ENCODE measurements at places on chromosomes 1 and 21.

DNA sequence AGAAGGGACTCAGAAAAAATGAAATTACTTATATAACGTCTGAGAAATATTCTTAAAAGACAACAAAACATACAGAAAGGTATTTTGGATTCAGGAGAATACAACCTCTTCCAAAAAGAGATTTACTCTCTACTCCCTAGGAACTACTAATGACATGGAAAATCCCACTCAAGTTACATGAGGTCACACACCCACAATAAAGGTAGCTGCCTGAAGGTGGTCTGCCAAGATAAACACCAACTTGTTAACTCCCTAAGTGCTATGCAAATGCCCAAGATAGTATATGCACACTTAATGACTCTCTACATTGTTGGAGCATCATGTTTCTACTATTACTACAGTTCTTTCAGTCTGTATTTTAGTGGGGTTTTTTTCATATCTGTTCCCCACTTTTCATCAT, 26.5 kb downstream of the RERE start:
- DNase-seq = no peak

DNA sequence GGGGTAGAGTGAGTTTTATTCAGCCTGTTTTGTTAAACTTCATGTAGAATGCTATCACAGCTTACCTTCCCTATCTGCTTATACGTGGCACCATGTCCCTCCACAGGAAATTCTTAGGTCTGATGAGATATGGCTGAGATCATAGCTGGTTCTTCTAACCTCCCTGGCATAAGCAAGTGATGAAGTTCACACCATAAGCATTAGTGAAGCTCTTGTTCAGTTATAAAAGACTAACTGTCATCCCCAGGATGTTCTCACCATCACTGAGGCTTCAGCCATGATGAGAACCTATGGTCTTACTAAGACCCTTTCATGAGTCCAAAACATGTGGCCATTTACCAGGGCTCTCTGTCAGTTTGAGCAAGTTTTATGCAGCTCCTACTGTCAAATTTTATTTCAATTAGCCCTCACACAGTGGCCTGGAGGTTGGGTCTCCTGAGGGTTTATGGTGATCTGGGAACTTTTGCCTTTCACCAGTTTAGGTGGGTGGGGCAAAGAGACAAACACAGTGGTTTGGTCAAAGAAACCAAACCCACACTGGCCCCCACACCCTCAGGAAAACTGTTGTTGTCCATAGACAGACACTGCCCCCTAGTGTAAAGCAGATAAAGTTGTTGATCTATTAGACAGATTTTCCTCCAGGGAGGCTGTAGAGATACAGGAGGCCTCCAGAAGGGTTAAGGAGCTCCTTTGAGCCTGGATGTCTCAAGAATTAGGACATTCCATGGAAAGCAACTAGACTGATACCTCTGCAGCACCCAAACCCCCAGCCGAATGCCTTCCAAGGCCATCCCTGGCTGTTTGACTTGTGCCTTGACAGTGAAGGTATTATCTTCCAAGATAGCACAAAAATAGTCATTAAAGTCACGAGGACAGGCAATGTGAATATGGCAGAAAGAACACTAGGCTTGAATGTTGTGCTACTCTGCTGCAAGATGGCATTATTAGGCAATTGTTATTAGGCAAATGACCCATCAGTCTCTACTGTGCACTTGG, 5.0 kb downstream of the SLC22A15 start:
- no peak for DNase-seq

DNA sequence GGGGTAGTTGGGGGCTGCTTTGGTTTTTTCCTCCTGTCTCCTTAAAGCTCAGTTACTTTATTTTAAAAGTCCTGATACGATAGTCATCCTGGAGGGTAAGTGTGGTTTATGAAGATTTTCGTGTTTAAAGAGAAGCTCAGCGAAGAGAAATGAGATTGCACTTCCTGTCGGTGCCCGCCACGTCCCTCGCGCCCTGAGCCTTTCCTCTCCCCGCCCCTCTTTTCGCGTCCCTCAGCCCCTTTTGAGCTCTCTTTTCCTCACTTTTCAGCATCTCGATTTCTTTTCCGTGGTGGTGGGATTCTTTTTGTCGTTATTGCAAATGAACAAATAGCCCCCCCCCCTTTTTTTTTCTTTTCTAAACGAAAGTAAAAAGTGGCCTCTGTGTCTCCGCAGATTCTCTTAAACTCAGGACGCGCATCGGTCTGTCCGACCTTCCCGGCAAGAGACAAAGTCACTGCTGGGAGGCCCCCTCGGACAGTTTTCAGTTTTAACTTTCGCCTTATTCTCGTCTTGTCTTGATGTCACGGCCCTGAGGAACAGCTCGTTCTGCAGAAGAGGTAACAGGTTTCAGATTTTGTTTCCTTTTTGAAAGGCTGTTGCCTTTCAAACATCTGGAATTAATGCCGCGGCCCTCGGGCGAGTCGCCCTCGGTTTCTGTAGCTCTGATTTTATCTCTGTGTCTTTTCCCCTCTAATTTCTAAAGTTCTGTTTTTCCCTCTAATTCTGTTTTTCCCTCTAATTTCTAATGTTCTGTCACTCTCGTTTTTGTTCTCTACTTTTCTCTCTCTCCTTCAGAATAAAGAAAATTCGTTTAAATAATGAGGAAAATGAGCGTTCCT, 1.0 kb upstream of the DMRTA2 start:
- DNase-seq = no peak

DNA sequence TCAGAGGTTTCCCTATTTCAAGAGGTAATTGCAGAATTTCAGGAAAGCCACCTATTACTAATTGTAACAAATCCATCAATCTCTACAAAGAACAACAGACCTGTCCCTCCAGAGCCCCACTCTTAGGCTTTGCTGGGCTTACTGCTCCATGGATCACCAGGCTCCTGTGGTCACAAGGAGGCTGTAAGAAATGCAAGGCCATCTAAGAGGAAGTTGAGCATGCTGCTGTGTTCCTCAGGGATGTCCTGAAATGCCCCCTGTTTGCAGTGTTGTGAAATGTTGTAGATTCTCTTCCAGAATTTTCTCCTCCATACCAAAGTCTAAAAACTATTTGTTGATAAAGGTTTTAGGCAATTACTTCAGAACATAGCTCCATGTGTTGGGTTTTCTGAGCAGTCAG, 24.4 kb upstream of the DUSP23 start:
- DNase-seq = peak; percentile 52

DNA sequence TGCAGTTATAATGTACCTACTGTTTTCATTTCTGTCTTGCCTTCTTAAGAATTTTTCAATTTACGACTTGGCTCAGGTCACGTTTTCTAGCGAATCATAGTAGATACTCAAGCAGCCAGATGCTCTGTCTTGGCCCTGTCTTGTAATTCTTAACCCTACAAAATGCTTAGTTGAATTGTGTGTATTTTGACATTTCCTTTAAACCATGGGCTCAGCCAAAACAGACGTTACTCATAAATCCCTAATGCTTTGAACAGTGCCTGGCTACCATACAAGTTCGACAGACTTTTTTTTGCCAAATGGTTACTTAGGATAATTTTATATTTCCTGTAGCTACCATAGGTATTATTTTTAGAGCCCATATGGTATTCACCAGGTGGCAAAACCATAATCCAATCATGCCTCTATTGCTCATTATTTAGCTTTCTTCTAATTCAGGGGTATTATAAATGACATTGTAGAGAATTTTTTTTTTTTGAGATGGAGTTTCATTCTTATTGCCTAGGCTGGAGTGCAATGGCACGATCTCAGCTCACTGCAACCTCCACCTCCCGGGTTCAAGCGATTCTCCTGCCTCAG, 54.3 kb downstream of the KCNK1 start:
- no peak for DNase-seq

GRCh38 chr1:209405183-209405814, 178.2 kb upstream of the CAMK1G start:
- no peak for DNase-seq

DNA sequence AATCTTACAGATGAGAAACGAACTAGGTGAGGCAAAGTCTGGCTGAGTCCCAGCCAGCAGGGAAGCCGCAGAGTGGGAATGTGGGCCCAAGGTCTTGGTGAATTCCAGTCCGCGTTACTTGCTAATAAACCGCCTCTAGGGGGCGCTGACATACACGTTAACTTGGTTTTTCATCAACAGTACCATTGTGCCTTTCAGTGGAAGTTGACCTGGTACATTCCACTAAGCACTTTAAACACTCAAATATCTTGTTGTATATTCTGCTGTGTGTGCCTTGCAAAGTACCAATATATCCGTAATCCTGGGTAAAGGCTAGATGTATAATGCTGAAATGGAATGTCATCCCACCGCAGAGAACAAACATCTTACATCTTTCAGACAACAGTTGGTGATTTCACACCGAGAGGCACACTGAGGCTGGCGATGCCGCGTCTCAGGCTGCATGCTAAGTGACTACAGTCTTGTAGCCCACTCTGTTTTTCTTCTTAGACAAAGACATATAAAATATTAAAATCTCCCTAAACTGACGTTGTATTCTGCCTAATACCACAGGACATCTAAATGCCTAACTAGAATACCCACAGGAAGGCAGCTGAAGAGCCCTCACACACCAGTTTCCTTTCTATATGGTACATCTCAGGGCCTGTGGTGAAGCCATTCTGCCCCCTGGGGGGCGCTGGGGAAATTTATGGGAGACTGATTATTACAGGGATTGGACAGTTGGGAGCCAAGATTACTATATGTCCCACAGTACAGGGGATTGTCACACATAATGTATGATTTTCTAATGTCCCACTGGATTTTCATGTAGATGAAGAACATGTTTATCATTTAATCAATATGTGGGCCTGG, 49.2 kb upstream of the C1orf198 start:
- peak; percentile 73 for DNase-seq

DNA sequence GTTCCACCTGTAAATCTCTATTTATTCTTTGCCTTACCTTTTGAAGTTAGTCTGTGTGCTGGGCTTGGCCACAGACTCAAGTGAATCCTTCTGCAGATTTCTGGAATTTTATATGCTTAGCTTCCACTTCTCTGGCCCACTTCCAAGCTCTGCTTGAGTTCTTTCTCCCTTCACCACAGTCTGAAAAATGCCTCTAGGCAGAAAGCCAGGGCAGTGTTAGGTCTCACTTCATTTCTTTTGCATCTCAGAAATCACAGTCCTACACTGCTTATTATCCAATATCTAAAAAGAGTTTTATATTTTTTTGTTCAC, 48.9 kb downstream of the INKA2 start:
- DNase-seq = no peak

- no peak for DNase-seq
Measured at GRCh38 chr1:212594640-212595039, 13.9 kb upstream of the ATF3 start.

DNA sequence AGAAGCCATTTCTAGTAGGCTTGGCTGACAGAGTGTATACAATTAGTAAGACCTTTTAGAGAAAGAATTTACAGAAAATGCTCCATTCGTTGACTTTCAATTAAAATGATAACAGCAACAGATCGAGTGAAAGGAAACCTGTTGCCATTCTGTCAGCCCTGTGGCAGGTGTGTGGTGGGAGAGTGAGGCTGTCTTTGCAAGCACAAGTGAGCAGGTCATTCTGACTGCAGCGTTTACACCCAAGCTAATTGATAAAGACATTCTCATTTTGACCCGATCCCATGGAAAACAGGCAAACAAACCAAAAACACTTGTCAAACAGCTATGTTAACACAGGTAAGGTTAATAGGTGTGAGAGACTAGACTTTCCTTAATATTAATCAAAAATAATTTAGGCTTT, 257.3 kb downstream of the PTBP2 start:
- DNase-seq = no peak

DNA sequence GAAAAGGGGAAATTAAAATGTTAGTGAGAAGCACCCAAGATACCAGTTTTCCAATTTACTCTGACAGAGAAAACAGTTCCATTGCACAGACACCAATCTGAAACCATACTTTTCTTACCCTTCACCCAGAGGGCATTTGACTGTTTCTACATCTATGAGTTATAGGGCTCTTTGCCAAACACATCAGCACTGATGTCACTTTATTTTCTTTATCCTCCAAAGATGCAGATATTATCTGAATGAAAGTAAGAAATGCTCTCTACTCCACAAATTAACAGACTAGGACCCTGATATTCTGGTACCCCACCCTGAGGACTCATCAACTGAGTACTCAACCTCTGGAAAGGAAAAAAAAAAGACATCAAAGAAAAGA, 24.2 kb upstream of the PEX19 start:
- no peak for DNase-seq

DNA sequence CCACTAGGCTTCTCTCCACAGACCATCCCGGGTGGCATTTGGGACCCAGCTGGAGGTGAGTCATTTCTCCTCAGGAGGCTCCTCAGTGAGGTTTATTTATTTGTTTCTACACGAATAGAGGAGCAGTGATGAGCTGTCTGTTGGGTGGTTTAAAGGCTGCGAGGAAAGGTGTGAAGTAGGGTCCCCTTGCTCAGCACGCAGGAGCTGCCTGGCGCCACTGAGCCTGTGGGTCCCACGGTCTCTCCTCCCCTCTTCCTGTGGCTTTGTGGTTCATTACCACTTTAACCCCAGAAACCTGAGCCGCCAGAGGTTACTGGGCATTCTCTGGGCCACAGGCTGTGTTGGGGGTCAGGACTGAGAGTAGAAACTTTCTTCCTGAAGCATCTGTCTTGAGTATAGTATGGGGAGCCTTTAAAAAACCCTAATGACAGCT, 39.9 kb downstream of the IL6R start:
- DNase-seq = no peak

DNA sequence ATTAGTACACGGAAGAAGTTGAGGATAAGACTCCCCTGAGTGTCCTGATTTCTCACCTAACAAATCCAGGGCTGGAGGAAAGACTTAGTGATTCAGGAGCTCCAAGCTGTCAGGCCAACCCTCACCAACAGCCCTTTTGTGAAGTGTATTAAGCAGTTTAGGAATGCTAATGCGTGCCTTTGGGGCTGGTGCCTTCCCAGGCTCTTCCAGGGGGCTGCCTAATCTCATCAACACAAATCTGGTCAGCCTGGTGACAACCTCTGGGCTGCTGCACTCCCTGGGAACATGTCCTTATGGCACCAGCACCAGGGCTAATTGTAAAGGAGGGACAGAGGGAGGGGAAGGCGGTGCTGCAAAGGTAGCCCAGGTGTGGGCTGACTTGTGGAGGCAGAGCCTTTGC, 15.5 kb downstream of the CSMD2 start:
- no peak for DNase-seq

DNA sequence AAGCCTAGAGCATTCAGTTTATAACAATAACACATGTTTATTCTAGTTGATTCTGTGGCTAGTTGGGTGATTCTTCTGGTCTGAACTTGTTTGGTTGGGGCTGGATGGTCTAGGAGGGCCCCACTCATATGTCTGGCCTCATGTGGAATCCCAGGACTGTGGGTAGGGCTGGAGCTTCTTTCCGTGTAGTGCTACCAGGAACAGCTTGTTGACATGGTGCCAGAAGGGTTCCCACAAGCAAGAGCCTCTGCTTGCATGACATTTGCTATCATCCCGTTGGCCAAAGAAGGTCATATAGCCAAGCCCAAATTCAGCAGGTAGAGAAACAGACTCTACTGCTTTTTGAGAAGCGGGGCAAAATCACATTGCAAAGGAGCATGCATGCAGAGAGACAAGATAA, 67.6 kb upstream of the PPP2R5A start:
- DNase-seq = no peak

DNA sequence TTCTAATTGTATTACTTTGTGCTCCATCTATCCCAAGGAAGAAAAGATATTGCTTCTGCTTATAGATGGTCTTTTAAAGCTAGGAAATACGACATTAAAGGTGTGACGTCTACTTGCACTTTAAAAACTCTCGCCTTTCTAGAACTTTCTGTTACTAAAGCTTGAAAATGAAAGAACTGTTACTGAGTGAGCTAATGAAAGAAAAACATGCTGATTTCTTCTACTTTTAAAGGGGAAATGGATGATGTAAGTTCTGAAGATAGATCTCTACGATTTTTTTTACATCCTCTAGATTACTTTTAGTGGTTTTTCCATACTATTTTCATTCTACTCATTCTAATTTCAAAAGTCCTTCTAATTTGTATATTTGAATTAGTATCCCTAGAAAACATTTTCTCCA, 387.5 kb downstream of the USP25 start:
- no peak for DNase-seq
